ENCODE measurements at places on chromosomes 5 and 9.

- no peaks in the 10 kb centered on the region for H3K36me3 ChIP-seq
- peaks cover 29% of the 10 kb centered on the region for H3K4me1 ChIP-seq
- H3K27ac ChIP-seq: no peak overlapping the region
Observed at GRCh38 chr5:53479590-53480415, 626 bp upstream of the FST start.

GRCh38 chr5:148811756-148812155 is 14.7 kb upstream of the ADRB2 start:
- H3K4me3 ChIP-seq: no peak overlapping the region
- no peak overlapping the region for H3K27ac ChIP-seq
- H3K27me3 ChIP-seq: peaks cover 18% of the 10 kb centered on the region
- no peaks in the 10 kb centered on the region for H3K36me3 ChIP-seq
- H3K4me1 ChIP-seq: peaks cover 29% of the 10 kb centered on the region

GRCh38 chr5:3329427-3329826 is 266.2 kb upstream of the IRX1 start:
- no peaks in the 10 kb centered on the region for H3K36me3 ChIP-seq
- H3K4me1 ChIP-seq: no peaks in the 10 kb centered on the region
- DNase-seq: no peak
- H3K4me3 ChIP-seq: no peak overlapping the region

GRCh38 chr9:3992924-3993323 is 306.9 kb downstream of the GLIS3 start:
- H3K4me3 ChIP-seq: no peak overlapping the region
- no peak for DNase-seq
- peaks cover 8% of the 10 kb centered on the region for H3K36me3 ChIP-seq

GRCh38 chr9:87793292-87793691 is 67.4 kb downstream of the CTSL start:
- no peak for DNase-seq
- H3K4me1 ChIP-seq: peaks cover 44% of the 10 kb centered on the region
- no peaks in the 10 kb centered on the region for H3K27me3 ChIP-seq
- H3K36me3 ChIP-seq: peaks cover 5% of the 10 kb centered on the region
